ENCODE measurements at places on chromosomes 6 and 20.

DNA sequence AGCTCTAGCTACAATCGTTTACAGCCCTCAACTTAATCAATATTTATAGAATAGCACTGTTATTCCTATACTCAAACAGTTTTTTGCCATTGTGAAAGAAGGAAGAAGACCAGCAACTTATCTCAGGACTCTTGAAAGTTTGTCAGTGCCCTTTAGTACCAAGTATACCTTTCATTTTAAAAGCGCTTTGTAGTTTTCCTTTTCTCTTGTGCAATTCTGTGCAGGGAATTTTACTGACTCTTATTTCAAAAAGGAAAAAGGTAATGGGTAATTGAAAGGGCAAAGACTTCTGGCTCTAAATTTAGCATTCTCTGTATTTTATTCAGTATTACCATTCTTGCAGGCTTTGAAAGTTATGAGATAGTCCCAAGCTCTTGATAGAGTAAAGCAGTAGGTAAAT, 16.8 kb upstream of the RHAG start:
- no peak for DNase-seq

DNA sequence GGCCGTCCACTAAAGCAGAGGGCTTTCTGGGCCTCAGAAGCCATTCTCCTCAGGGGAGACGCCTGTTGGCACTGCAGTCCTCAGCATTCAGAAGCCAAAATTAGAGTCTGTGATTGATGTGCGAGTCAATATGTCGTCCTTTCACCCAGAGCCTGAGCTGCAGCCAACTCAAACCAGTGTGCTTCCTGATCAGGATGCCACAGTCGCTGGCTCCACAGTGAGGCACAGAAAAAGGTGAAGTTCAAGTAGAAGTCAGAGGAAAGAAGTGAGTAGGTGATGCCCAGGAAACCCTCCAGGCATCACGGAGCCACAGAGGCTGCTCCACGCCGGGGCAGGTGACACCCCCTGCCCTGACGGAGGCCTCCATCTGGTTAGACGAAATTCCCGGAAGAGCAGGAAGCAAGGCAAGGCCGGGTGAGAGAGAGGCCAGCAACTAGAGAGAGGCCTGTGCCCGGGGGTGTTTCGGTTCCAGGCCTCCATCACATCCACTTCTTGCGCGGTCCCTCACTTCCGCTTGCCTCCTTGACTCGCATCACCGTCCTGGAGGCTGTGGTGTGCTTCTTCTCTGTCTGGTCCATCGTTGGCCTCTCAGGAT, 177.7 kb upstream of the SNX9 start:
- DNase-seq: no peak

- no peak for DNase-seq
These were observed 170.2 kb downstream of the SCP2D1 start for GRCh38 chr20:18983796-18984195.

DNA sequence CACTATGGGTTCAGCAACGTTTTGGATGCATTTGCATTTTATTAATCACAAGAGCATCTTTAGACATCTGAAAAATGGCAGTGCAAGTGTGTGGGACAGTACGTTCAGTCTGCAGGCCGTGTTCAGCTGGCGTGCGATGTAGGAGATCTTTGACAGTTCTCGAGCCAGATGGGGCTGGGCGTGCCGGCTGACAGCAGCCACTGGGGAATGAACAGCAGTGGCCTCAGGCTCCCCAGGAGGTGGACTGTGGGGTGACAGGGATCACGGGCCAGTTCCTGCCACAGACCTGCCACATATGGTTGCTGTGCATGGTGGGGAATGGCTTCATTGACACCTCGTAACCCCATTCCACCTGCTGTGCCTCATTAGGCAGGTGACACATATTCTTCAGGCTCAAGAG, 16.4 kb upstream of the MLN start:
- DNase-seq: no peak

DNA sequence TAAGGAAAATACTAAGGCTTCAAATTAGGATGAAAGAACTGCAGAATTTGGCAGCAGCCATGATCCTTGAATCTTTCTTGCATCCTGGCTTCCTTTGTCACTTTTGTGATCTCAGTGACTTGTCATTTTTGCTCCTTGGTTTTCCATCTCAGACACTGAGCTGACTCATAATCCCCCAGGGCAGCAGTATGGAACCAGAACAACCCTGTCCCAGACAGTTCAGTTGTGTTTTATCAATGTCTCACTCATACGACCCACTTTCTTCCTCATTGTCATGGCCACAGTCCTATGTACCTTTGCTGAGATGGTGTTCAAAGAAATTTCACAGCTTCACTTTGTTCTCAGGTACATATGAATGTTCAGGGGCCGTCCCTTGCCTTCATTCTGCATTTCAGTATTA, 488.5 kb upstream of the BTBD3 start:
- DNase-seq: no peak
